Hematopoietic multipotent progenitor cell treated with erythropoietin and hydrocortisone succinate and interleukin-3 and kit ligand, for 4 days (in vitro differentiated cells): ENCODE measurements at places on chromosomes 16 and 17.
A peak's percentile ranks its signal among the peaks of the same experiment; 100 is the strongest.

DNA sequence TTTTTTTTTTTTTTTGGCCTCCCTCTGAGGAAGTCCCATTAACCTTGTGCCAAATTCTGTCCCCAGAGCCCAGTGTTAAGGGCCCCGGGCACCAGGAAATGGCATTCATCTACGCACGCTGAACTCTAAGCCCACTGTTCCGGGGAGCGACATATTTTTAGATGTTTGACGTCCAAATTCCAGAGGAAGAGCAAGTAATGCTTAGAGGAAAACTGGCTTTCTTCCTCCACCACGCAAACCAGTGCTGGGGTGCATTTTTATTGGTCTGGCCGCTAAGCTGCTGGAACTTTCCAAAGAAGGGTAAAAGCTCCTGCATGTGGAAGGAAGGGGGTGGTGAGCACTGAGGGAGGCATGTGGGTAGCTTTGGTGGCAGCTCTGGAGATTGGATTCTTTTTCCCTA, 8.3 kb downstream of the WFDC1 start:
- no peak for DNase-seq

- DNase-seq = no peak
Observed at GRCh38 chr16:30760001-30760559, 1.8 kb downstream of the CFAP119 start.

DNA sequence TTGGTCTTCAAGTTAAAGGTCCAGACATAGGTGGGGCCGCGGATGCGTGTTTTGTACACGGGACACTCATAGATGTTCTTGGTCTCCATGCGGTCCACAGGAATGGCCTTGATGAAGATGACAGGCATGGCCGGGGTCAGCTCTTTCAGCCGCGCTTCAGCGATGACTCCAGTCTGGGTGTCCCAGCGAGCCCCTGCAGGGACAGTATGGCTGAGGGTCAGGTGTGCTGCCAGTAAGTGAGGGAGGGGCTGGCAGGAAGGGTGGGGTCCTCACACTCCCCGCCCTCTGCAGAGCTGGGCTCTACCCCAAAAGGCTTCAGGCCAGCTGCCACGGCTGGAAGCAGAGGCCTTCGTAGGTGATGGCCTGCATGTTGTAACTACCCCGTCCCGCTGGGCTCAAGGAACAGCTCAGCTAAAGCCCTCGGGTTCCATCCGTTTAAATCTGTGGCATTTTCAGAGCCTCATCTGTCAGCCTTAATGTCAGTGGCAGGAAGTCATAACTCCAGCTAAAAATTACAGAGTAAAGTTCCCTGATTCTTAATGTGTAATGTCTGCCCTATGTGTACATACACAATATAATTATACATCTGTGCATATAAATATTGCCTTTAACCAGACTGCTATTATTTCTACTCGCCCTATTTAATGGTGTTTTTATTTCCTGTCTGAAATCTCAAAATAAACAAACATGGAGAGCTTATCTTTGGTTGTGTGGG, 45.7 kb downstream of the PGS1 start:
- DNase-seq = no peak

- DNase-seq = no peak
Observed at GRCh38 chr16:30429418-30429677, 482 bp downstream of the DCTPP1 start.

GRCh38 chr17:64611369-64611768, 50.7 kb downstream of the SMURF2 start:
- no peak for DNase-seq

DNA sequence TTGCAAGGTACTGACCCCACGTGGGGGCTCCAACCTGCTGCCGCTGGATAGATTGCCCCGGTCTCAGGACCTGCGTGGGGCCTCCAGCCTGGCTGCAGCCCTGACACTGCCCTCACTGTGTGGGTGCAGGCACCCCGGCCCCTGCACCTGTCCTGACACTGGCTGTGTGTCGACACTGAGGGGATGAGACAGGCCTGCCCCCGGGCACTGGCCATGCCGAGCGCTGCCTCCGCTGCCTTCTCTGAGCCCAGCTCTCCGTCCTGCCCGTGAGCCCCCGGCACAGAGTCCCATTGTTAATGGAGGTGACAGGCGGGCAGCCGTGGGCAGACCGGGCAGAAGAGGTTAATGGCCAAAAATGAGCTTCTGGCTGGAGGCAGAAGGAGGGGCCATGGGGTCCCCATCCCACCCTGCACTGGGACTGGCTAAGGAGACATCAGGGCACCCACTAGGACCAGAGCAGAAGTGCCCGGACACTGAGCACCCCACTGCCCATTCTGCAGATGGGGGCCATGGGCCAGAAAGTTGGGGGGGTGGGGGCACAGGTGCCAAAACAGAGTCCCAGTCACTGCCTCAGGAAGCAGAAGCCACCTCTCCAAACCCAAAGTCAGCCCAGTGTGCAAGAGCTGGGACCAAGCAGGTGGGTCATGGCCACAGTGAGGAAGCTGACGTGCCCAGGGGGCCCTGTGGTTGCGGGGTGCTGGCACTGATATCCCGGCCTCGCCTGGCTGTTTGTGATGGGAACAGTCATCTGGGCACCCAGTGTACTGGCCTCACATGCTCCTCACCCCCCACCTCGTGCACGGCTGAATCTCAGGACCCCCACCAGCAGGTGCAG, 2.5 kb upstream of the PRR35 start:
- peak; percentile 42 for DNase-seq

GRCh38 chr17:58591455-58591854, 77.0 kb upstream of the MTMR4 start:
- DNase-seq = peak; percentile 13

GRCh38 chr17:34740565-34741520, 161.5 kb downstream of the TMEM132E start:
- DNase-seq = no peak

- DNase-seq = no peak
Observed at GRCh38 chr16:4333308-4333638, 17.4 kb downstream of the GLIS2 start.

- no peak for DNase-seq
Observed at GRCh38 chr17:69412251-69412671, 2.2 kb upstream of the MAP2K6 start.

DNA sequence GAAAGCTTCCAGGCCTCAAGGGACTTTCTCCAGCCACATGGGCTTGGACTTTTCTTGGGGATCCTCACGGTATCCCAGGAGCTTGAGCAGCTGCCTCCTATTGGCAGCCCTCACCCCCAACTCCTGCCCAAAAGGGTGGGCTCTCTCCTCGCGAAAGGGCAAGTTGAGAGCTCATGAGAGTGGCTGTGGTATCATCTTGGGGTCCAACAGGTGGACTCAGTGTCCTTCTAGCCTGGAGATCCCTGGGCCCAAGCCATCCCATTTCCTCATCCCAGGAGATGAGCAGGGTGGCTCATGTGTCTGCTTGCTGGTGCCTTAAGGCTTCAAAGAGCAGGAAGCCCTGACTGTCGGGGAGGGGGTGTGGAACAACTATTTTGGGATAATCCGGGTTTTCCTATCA, 17.7 kb downstream of the TBX4 start:
- no peak for DNase-seq

GRCh38 chr16:57352636-57353047, 5.9 kb upstream of the CCL22 start:
- no peak for DNase-seq

DNA sequence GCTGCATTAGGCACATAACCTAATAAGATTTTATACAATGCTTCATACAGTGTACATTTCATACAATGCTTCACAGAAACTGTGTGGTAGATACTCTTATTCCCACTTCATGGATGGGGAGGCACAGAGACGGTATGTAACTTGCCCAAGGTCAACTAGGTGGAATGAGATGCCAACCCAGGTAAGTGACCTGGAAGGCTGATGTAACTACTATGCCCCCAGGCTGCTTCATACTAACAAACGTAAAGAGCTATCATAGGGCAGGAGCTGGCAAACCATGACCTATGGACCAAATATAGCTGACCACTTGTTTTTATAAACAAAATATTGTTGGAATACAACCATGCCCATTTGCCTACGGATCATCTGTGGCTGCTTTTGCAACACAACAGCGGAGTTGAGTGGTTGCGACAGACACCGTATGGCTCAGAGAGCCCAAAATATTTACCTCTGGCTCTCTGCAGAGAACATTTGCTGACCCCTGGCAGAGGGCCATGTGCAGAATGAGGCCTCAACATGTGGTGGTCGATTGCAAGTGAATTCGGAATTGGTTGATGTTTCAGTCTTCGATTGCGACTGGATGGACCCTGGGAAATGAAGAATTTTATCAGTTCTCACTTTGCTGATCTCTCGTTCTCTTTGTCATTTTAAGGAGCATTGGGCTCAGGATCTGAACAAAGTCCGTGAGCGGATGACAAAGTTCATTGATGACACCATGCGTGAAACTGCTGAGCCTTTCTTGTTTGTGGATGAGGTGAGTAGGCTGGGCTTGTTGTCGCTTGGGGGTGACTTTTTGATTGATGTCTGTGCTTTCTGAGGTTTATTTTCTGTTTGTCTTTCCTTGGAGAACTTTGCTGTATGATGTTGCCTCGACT, 109.7 kb downstream of the PLCG2 start:
- DNase-seq = no peak

DNA sequence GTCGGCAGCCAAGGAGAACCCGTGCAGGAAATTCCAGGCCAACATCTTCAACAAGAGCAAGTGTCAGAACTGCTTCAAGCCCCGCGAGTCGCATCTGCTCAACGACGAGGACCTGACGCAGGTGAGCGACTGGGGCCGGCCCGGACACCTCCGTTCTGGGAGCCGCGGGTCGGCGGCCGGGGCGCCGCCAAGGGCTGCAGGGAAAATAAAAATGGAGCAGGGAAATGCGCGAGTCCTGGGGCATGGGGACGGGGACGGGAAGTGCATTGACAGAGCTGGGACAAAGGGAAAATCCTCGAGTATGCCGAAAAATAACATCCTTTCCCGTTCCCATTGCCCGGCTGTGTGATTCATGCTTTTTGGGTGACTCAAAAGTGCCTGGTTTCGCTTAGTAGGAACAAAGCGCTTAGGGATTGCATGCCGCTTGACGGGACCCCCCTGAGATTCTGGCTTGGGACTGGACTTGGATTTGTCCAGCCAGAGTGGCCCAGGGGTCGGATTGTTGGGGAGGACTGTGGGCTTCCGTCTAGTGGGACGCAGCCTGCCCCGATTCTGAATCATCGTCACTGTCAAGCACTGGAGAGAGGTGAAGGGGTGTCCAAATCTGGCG, 699 bp downstream of the MPRIP start:
- no peak for DNase-seq

DNA sequence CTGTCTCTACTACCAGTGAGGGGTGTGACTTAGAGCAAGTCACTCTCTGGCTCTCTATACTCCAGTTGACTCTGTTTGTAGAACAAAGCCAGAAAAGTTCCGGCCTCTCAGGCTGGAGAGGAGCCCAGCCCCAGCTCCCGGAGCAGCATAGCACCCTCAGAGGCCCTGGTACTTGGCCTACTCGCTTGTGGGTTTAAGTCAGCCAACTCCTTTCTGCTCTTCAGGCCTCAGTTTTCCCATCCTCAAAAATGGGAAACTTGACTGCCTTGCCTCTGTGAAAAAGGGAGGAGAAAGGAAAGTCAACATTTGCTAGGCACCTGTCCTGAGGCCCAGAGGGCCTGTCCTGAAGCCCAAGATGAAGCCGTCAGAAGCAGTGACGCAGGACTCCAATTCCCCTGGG, 1.1 kb downstream of the CHST6 start:
- DNase-seq = no peak

DNA sequence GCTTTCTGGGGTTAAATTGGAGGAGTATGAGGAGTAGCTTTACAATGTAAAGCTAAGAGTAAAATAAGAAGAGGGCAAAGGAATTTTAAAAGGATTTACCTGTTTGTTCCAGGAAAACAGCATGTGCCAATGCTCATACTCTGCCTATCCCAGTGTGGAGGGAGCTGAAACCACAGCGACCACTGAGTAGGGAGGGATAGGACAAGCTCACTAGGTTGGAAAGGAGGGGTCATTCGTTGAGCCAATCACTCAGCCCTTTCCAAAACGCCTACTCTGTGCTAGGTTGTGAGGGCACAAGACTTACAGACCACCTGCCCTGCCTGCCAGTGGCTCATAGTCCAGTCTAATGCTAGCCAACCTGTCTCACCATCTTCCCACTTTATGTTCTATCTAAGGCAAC, 1.1 kb upstream of the DNAJC7 start:
- peak; percentile 61 for DNase-seq

- no peak for DNase-seq
Observed at GRCh38 chr16:78936060-78936459, 664.5 kb downstream of the MAF start.

GRCh38 chr16:24980077-24980793, 34.9 kb downstream of the ARHGAP17 start:
- no peak for DNase-seq

GRCh38 chr17:52170963-52171572, 12.6 kb upstream of the CA10 start:
- peak; percentile 29 for DNase-seq

DNA sequence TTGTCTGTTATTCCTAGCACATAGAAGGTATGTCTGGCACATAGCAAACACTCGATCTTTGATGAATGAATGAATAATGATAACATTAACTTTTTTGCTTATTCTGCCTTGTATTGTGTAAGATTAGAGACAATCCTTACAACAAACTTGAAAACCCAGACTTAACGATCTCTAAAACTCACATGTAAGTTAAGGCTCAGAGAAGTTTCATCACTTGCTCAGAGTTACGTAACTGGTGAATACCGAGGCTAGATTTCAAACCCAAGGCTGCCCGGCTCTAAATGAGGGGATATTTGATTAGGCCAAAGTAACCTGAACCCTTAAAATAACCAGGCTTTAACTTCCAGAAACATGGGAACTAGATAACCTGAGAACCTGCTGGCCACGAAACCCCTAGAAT, 22.3 kb downstream of the CAPNS2 start:
- peak; percentile 19 for DNase-seq

DNA sequence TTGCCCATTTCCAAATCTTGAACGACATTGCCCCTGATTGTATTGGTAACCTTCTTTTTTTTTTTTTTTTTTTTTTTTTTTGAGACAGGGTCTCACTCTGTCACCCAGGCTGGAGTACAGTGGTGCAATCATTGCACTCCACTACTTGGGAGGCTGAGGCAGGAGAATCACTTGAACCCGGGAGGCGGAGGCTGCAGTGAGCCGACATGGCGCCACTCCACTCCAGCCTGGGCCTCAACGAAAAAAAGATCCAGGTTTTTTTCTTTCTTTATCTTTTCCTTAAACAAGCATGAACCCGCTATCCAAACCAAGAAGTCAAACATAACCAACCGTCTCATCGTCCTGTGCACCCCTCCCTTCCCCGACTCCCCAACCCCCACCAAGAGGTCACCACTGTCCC, 47.6 kb upstream of the RPH3AL start:
- DNase-seq = no peak

DNA sequence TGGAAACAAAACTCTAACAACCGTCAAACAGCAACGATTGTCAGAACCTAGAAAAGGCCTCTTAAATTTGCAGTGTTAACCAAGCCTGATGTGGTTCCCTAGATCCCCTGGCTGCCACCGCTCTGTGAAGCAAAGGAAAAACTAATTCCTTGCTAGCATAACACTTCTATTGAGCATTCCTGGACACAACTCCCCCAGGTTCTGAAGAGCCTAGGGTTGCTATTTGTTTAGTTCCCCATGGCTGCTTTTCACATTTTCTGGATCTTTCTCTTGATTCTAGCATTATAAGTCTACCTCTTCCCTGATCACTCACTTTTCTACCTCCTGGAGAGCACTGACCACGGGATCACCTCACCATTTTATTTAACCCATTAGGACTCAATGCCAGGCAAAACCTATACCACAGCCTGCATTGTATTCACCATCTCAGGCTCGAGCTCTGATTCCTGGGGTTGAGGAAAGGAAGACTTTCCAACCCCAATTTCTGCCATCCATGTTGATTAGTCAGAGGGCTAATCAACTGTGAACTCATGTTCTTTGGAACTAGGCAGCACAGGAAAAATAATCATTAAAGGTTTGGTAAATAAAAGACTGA, 692 bp upstream of the KCNJ16 start:
- DNase-seq = no peak

- DNase-seq = peak; percentile 57
Observed at GRCh38 chr17:80826955-80827645, 164.5 kb upstream of the CHMP6 start.
